ENCODE measurements at places on chromosomes 16 and 17.

DNA sequence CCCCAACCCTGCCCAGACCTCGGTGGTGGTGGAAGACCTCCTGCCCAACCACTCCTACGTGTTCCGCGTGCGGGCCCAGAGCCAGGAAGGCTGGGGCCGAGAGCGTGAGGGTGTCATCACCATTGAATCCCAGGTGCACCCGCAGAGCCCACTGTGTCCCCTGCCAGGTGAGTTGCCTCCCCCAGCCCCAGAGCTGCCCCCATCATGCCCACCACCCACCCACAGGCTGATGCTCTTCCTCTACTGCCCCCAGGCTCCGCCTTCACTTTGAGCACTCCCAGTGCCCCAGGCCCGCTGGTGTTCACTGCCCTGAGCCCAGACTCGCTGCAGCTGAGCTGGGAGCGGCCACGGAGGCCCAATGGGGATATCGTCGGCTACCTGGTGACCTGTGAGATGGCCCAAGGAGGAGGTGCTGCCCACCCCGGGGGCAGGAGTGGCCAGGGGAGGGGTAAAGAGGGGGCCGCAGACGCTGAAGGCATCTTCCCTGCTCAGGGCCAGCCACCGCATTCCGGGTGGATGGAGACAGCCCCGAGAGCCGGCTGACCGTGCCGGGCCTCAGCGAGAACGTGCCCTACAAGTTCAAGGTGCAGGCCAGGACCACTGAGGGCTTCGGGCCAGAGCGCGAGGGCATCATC is 8.4 kb downstream of the GALK1 start:
- no peak for DNase-seq

DNA sequence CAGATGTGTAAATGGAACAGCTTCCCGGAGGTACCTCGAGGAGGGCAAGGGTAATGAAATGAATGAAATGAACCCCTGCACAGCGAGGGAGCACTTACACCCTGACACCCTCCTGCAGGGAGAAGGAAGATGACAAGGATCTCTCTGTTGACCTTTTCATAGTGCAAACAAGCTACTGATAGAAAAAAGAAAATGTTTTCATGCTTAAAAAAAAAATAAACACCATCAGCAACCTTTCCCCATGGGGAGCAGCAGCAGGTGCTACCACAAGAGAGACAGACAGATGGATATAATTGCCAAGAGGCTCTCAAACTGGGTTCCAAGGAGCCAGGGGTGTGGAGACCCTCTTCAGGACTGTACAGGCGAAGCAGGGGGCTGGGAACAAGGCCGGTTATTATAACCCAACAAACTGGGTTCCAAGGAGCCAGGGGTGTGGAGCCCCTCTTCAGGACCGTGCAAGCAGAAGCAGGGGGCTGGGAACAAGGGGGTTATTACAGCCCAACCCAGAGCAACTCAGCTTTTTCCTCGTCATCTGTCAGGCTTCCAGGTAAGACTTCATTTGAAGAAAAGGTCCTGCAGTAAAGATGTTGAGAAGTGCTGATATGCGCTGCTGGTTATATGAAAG is 718 bp upstream of the RPH3AL start:
- no peak for DNase-seq

GRCh38 chr16:53506254-53506653 is 3.2 kb upstream of the AKTIP start:
- DNase-seq: no peak

- DNase-seq: no peak
These were observed 52.7 kb upstream of the TNRC6C start for GRCh38 chr17:77905766-77906165.

Measured in T-helper 2 cell (primary cell).